Right renal pelvis (tissue), 4 donors: ENCODE measurements at places on chromosomes 7 and 10. TPM values are rescaled to one million over a fixed set of nuclear protein-coding genes. Genes with fewer than 3 reads are reported as not detected.

DNA sequence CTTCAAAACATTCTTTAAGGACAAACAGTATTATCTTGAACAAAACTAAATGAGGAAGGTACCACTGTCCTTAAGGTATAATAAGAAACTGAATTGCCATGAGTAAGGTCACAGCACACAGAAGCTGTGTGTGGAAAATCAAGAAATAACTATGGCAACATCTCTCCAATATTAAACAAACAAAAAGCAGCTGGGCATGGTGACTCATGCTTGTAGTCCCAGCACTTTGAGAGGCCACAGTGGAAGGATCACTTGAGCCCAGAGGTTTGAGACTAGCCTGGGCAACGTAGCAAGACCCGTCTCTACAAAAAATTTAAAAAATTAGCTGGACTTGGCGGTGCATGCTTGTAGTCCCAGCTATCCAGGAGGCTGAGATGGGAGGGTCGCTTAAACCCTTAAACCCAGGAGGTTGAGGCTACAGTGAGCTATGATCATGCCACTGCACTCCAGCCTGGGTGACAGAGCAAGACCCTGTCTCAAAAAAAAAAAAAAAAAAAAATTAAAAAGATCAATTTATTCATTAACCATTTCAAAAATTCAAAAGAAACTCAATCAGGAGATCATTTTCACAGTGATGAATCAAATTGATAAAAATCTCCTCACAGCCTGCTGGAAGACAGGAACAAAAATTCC, 195.4 kb downstream of the SKIDA1 start:
- no peak for DNase-seq

CYP3A4 gene
- polyA plus RNA-seq = 0.19 TPM

DNA sequence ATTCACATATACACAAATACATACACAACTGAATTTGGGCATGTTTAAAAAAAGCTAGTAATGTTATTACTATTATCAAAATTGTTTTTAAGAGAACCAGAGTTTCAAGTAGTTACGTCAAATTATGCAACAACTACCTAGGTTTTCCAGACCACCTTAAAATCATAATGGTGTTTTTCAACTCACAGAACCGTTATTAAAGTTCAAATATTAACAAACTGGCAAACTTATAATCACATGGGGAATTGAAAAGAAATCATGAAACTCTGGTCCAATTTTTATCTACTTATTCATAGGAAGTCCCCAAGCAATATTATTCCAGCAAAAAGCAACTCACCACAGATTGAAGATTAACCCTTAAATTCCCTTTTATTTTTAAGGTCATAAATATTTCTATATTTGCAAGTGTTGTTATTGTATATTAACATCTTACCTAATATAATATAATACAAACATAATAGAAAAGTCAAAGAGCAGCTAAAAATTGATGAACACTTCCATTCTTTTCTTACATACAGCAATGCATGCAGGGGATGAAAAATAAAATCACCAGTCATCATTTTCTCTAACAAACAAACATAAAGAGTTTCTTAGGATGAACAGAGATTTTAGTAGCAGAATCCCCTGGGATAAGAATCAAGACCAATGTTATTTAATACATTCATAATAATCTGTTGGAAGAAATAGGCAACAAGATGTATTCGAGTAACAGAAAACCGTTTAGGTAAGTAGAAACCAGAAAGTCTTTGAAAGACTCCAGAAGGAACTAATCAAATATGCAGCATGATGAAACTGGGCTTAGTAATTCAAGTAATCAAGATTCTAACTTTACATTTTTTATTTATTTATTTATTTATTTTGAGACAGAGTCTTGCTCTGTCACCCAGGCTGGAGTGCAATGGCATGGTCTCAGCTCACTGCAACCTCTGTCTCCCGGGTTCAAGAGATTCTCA, 391.1 kb downstream of the PARD3 start:
- DNase-seq = no peak

C7orf33 gene
- polyA plus RNA-seq = not detected

DNA sequence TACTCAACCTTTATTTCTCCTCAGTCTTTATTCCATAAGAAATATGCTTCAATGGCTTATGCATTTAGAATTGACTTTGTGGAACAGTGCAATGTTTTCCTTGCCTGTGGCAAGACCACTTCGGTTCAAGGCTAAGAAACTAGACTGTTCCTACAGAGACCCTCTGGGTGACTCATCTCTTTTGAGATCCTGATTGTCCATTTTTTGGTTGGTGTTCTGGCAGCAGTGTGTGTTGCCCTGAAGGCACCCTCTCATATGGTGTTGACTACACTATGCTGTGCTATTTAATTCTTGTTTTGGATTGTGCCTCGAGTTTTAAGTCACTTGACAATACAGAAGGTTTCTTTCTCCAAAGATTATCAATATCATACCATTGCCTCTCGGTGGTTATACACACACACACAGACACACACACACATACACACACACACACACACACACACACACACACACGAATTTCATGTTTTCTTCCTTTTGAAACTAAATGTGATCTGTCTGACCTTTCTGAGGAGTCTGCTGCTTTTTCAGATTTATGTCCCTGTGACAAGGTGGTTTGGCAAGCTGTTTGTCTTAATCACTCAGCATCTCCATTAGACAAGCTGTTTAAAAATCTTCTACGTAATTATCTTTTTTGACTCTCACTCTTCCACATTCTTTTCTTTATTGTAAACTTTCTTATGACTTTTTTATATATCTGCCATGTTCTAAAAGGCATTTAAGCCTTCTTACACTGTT, 187.2 kb downstream of the VTI1A start:
- no peak for DNase-seq

PPP1R3C gene
- 40.2 TPM for polyA plus RNA-seq

GARIN1A gene
- 1.8 TPM for polyA plus RNA-seq

DNA sequence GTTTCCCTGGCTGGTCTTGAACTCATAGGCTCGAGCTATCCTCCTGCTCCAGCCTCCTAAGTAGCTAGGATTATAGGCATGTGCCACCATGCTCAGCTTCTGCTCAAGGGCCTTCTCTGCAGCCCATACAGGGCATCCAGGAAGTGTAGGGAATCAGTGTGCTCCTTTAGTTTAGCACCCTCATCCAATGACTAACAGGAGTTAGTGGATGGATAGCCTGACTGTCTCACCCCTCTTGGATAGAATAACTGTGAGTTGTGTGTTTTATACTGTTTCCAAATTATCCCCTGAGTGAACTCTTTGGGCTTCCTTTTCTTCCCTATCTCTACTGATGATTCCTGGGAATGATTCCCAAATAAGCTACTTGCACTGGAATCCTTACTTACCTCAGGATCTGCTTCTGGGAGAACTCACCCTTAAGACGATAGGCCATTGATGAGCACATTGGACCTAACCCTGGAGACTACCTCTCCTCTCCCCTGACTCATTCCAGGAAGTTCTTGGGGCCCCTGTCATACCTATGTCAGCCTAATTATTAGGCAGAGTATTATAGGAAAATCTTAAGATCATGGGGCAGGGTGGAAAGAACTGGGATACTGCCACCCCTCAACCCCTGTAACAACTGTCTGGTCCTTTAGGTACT, 18.5 kb downstream of the STRIP2 start:
- DNase-seq = no peak

- no peak for DNase-seq
Observed at GRCh38 chr10:79628083-79628482, 17.3 kb downstream of the SFTPA1 start.

- DNase-seq = no peak
Observed at GRCh38 chr7:121605317-121605680, 209.2 kb upstream of the FAM3C start.

TEX47 gene
- not detected for polyA plus RNA-seq

HMX3 gene
- not detected for polyA plus RNA-seq

DNA sequence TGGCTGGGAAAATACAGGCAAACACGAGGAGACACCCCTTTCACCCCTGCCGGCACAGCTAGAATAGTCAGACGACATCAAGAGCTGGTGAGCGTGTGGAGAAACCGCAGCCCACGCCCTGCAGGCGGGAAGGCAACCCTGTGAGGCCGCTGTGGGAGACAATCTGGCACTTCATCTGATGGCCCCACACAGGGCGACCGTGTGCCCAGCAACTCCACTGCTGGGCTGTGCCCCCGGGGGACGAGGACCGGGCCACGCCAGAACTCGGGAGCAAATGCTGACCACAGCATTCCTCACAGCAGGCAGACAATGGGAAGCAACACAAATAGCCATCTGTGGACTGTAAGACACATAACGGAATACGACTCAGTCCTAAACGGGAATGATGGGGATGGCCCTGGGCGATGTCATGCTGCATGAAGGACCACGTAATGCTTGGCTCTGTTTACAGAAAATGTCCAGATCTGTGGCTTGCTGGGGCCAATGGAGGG, 58.9 kb downstream of the CFAP46 start:
- no peak for DNase-seq

GRCh38 chr7:13024121-13024674, 336.8 kb downstream of the ARL4A start:
- DNase-seq = no peak
